CD4-positive, alpha-beta memory T cell (primary cell): ENCODE measurements at places on chromosomes 2 and 18.

DNA sequence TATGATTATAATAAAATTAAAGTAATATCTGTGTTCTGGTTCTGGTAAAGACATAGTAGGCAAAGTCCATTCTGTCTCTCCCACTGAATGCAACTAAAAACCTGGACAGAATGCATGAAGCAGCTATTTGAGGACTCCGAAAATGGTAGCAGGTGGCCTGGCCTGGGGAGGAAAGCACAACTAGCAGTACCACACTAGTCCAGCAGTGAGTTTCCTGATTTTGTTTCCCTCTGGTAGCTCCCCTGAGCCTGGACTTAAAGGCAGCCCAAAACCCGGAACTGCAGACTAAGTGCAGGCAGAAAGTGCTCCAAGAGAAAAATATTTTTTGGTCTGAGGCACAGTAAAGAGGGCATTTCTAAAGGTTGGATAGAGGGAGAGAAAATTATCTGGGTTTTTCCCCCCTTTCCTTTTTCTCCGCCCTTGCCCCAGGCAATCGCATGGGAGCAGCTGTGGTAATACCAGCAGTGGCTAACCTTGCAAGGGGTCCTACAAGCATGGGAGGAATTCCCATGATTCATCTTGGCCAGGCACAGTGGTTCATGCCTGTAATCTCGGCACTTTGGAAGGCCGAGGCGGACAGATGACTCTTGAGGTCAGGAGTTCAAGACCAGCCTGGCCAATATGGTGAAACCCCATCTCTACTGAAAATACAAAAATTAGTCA is 32.3 kb downstream of the ASXL2 start:
- DNase-seq = no peak

DNA sequence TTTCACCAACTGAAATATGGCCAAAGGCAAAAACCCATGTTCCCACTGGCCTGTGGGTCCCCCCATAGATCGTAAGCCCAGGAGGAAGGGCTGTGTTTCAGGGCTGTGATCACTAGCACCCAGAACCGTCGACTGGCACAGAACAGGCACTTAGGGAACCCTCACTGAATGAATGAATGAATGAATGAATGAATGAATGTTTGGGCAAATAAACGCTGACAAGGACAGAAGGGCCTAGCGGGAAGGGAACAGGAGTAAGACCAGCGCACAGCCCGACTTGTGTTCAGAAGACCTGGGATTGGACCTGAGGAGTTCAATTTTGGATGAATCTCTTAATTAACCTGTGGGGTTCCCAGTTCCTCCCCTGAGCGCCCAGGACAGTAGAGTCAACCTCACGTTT is 76.2 kb downstream of the TPO start:
- DNase-seq = no peak

- DNase-seq = no peak
These were observed 519.4 kb upstream of the DSEL start for GRCh38 chr18:68035774-68036522.

GRCh38 chr2:118709786-118710185 is 137.7 kb downstream of the EN1 start:
- no peak for DNase-seq

- no peak for DNase-seq
These were observed 162.2 kb downstream of the PRPF40A start for GRCh38 chr2:152555048-152555447.

DNA sequence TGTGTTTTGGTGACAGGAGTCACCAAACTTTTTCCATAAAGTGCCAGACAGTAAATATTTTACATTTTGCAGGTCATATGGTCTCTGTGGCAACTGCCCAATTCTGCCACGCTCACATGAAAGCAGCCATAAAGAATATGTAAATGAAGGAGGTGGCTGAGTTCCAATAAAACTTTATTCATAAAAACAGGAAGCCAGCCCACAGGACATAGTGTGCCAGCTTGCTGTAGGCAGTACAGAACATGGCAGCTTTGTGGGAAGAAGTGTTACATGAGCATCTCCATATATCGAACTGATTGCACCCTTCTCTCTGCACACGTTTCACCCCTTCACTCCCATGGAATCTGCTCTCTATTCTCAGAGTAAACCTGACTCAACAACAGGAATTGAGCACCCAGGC is 10.2 kb downstream of the ASB18 start:
- no peak for DNase-seq

- no peak for DNase-seq
These were observed 41.4 kb downstream of the USP14 start for GRCh38 chr18:199768-200167.

DNA sequence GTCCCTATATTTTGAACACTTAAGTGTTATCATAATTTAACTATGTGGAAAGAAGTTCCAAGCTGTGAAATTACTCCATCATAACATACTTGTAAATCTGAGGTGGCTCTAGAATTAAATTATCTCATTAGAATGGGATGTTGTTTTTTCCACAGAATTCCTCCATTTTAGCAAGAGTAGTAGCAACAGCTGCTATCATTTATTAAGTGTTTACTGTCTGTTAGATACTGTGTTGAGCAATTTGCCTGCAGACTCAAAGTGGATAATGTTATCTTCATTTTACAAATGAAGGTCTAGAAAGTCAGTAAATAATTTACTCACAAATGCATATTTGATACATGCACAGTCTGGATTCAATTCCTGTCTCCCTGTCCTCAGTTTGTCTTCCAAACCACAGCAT is 504.8 kb upstream of the NRP2 start:
- DNase-seq = no peak
